Prostate gland (tissue), 2 donors: ENCODE measurements at places on chromosomes 2 and 18. TPM values are rescaled to one million over a fixed set of nuclear protein-coding genes. Genes with fewer than 3 reads are reported as not detected.

TFCP2L1 gene
- total RNA-seq = 11.5 TPM

DNA sequence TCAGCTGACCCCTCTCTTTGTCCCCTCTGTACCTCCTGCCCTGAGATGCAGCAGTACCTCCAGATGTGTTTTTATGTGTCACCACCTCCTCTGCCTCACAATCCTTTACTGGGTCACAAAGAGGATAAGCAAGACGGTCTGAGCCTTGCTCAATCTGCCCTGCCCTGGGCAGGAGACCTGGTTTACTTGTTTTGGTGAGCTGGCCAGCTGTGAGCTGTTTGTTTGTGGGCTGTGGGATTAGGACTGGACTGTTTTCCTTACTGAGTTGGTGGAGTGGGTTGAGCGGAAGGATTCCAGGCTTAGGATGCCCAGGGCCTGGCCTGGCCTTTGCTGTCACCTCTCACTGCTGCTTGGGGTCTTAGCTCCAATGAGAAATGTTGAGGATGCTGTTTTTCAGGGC is 299.5 kb downstream of the SRBD1 start:
- H3K27me3 ChIP-seq = no peaks in the 10 kb centered on the region
- H3K4me3 ChIP-seq = no peak overlapping the region
- H3K27ac ChIP-seq = no peak overlapping the region
- DNase-seq = no peak

- no peak overlapping the region for H3K27ac ChIP-seq
- no peak overlapping the region for H3K4me3 ChIP-seq
- H3K4me1 ChIP-seq = no peaks in the 10 kb centered on the region
- DNase-seq = no peak
- no peaks in the 10 kb centered on the region for H3K27me3 ChIP-seq
- no peaks in the 10 kb centered on the region for H3K36me3 ChIP-seq
Observed at GRCh38 chr18:62073461-62074281, 113.2 kb downstream of the PIGN start.

DNA sequence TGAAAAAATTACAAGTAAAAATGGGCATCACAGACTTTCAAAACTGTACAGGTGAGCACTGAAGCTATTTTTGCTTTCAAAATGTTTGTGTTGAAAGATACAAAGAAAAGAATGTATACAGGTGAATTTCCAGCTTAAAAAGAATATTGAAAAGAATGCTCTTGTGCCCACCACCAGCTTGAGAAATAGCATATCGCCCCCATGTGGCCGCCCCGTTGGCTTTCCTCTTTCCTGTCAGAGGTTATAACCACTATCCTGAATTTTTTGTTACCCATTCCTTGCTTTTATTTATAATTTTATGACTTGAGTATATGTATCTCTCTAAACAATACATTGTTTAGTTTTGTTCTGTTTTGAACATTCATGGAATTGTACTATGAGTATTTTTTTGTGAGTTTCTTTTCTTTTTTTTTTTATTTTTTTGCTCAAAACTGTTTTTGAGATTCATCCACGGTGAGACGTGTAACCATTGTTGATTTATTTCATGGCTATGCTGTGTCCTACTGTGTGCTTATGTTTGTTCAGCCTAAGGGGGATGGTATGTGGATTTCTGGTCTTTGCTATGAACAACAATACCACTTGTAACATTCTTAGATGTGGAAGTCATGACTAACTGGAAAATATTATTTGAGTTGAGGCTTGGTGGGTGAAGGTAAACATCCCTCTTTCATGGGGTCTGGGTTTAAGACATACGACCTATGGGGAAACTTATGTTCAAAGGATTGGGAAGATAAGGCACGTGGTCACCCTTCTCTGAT is 11.6 kb downstream of the TRPM8 start:
- H3K27ac ChIP-seq = no peak overlapping the region
- peaks cover 8% of the 10 kb centered on the region for H3K4me1 ChIP-seq
- H3K4me3 ChIP-seq = no peak overlapping the region
- DNase-seq = no peak

DNA sequence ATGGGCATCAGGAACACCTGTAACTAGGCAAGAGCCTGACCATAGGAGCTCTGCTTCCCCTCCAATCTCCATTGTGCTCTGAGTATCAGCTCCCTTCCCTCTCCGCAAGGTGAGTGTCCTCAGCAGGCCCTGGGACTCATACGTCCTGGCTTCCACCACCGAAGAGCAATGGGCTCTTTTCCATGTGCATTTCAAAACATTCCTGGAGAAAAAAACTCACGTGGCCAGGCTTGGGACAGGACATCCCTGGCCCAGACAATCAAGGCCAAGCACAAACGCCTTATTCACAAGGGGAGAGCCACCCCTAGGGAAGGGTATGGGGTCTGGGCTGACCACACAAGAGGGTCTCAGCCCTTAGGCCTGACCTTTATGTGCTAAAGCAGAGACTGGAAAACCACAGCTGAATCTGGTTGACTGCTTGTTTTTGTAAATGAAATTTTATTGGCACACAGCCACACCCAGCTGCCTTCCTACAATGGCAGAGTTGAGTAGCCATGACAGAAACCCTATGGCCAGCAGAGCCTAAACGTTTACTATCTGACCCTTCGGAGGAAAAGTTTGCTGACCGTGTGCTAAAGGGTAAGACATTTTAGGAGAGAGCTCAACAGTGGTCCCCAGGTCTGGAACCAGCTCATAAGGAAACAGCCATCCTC is 175.7 kb upstream of the ARL4C start:
- H3K4me1 ChIP-seq = peaks cover 3% of the 10 kb centered on the region
- no peak overlapping the region for H3K27ac ChIP-seq
- no peak for DNase-seq

CYP26B1 gene
- 68.2 TPM for total RNA-seq

DNA sequence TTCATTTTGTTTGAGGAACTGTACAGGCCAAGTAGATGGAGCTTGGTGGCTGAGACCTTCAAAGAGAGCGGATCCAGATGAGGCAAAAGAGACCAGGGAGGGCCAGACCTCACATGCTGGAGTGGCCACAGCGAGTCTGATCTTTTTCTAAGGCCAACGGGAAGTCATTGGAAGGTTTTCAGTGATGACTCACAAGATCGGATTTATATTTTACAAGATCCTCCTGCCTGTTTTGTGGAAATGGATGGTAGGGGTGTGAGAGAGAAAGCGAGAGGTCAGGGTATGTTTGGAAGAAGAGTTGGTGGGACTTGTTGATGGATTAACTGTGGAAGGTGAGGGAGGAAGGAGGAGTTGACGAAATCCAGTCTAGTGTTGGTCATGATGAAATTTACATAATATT is 44.6 kb upstream of the TUBA3D start:
- DNase-seq = no peak
- H3K4me1 ChIP-seq = no peaks in the 10 kb centered on the region
- no peak overlapping the region for H3K4me3 ChIP-seq
- no peak overlapping the region for H3K27ac ChIP-seq

DNA sequence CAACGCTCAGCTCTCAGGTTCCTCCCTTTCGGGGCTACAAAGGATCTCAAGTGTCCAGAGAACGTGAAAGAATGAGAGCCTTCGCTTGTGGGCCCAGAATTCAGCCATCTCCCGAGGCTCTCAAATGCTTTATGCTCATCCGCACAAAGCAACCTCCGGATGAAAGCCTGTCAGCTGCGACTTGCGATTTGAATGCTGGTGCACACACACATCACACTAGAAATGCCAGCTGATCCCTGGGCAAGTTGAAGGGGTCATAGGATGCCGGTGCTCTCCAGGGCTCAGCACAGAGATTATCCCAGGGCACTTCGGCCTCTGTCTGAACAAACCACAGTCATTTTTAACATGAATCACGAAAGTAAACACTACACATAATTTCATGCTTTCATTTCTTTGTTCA is 141.8 kb upstream of the MYT1L start:
- DNase-seq = no peak
- H3K27ac ChIP-seq = no peak overlapping the region
- no peaks in the 10 kb centered on the region for H3K27me3 ChIP-seq

GRCh38 chr2:132559326-132559725 is 110.7 kb downstream of the LYPD1 start:
- H3K27ac ChIP-seq = no peak overlapping the region
- no peak for DNase-seq
- H3K27me3 ChIP-seq = no peaks in the 10 kb centered on the region
- no peaks in the 10 kb centered on the region for H3K36me3 ChIP-seq
- H3K4me3 ChIP-seq = no peak overlapping the region

DNA sequence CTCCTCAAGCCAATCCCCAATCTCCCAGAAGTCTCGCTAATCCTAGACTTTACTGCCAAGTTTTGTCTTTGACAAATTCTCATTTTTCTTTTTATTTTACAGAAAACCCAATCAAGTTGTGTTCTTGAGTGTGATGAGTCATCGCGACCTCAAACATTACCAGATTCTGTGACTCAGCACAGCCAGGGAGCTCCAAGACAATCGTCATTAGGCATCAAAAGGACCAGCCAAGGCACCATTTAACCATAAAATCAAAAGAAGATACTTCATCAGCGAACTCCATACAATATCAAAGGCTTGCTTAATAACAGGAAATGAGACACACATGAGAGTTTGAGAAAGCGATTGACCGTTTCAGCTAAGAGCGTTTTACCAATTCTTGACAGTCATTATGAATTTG is 146.2 kb upstream of the AGAP1 start:
- no peak for DNase-seq
- H3K27ac ChIP-seq = no peak overlapping the region
- H3K36me3 ChIP-seq = no peaks in the 10 kb centered on the region
- no peaks in the 10 kb centered on the region for H3K27me3 ChIP-seq
- H3K4me1 ChIP-seq = no peaks in the 10 kb centered on the region

GRCh38 chr18:71725256-71725655 is 818.9 kb downstream of the CBLN2 start:
- no peak overlapping the region for H3K4me3 ChIP-seq
- no peaks in the 10 kb centered on the region for H3K4me1 ChIP-seq
- H3K36me3 ChIP-seq = no peaks in the 10 kb centered on the region
- DNase-seq = no peak
- H3K27ac ChIP-seq = no peak overlapping the region

COBLL1 gene
- 52.1 TPM for total RNA-seq

DNA sequence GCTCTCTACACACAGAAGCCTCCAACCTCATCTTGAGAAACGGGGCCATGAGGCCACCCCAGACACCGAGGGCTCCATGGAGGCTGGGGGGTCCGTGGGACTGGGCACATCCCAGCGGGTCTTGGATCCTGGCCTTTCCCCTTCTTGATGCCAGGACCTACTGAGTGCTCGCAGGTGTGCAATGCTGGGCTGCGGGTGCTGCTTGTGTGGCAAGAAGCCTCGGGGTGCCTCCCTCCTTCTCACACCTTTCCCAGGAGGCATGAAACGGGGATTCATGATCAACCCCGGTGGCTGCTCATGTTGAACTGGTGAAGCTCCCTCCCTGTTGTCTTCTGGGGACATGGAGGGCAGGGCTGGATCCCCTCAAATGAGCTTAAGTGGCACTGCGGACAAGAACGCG is 2.0 kb upstream of the BUB1 start:
- no peak overlapping the region for H3K4me3 ChIP-seq
- H3K27me3 ChIP-seq = no peaks in the 10 kb centered on the region
- peaks cover 5% of the 10 kb centered on the region for H3K4me1 ChIP-seq
- H3K36me3 ChIP-seq = no peaks in the 10 kb centered on the region
- no peak overlapping the region for H3K27ac ChIP-seq

KCNG2 gene
- 3.7 TPM for total RNA-seq

GPR155 gene
- total RNA-seq = 3.7 TPM

CRYGD gene
- total RNA-seq = not detected

DNA sequence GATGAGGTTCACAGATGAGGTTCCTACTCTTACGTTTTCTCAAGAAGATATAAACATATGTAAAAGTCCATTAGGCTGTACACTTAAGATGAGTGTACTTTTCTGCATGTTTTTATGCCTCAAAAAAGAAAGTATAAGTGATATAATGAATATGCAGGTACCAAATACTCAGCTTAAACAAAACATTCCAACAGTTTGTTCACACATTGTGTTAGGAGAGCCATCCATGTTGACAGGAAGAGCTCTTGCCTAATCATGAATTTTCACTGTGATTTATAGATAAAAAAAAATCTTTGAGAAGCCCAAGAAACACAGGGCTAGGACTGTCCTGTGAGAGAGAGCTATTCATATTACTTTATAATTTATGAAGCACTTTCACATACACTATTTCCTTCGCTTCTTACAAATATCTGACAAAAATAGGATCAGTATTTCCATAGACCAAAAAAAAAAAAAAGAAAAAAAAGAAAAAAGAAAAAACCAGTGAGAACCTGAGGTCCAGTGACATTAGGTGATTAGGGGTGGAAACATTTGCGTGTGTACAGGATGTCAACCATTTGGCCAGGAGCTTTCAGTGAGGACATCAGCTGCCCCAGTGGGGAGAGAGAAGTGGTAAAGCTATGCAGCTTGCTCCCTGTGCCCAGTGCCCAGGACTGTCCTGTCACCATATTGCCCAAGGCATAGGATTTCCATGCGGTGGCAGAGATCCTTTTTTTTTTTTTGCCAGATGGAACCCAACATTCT is 38.7 kb downstream of the BUB1 start:
- no peaks in the 10 kb centered on the region for H3K4me1 ChIP-seq
- H3K27me3 ChIP-seq = no peaks in the 10 kb centered on the region
- no peak overlapping the region for H3K4me3 ChIP-seq
- no peak for DNase-seq

DNA sequence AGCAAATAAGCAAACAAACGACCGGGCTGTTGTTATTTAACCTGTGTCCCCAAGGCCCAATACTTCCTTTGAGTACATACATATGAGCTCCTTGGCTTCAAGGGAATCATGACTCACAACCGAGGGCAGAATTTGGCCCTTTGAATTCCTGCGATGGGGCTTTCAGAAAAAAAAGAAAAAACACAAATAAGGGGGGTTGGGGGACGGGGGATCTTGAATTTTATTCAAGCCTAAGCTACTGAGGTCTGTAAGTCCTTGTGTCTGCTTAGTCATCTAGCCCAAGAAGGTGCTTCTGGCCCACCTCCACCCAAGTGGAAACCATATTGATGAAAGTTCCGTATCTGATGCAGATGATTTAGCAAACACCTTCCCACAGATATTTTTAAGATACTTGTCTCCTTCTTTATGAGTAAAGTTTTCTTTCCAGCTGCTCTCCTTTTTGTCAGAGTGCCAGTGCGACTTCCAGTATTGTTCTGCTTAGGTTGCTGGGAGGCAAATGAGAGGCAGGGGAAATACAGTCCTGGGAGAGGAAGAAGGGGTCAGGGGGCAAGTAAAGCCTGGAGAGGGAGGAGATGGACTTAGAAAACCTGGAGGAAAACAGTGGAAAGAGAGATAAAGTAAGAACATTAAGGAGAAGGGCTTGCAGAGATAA is 169.6 kb downstream of the ZEB2 start:
- no peak for DNase-seq
- H3K4me1 ChIP-seq = no peaks in the 10 kb centered on the region
- no peak overlapping the region for H3K27ac ChIP-seq

DNA sequence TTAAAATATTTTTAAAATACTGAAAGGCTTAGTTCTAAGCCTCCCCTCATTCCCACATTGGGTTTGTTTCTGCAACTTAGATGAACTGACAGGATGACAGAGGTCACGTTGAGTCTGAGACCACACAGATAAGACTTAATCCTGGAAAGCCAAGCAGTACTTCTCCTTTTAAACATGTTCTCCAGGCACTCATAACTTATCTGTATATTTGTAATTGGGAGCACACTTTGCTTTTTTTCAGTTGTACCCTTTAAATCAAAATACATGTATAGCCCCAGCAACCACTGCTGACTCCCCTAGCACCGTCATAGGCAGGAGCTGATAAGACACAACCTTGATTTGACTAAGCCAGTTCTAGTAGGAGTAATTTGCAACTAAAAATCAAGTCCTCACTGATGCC is 394.8 kb downstream of the PID1 start:
- DNase-seq = no peak
- H3K4me3 ChIP-seq = no peak overlapping the region
- H3K27ac ChIP-seq = no peak overlapping the region

C2orf80 gene
- total RNA-seq = not detected
